ENCODE measurements at places on chromosomes 1 and 21.
A peak's percentile ranks its signal among the peaks of the same experiment; 100 is the strongest.

- H3K27ac ChIP-seq: no peak overlapping the region
- no peak overlapping the region for H3K4me3 ChIP-seq
- H3K36me3 ChIP-seq: no peaks in the 10 kb centered on the region
- no peaks in the 10 kb centered on the region for H3K4me1 ChIP-seq
- peaks cover 40% of the 10 kb centered on the region for H3K27me3 ChIP-seq
- peak; percentile 52 for DNase-seq
These were observed 17.6 kb upstream of the ALX3 start for GRCh38 chr1:110087812-110088738.

DNA sequence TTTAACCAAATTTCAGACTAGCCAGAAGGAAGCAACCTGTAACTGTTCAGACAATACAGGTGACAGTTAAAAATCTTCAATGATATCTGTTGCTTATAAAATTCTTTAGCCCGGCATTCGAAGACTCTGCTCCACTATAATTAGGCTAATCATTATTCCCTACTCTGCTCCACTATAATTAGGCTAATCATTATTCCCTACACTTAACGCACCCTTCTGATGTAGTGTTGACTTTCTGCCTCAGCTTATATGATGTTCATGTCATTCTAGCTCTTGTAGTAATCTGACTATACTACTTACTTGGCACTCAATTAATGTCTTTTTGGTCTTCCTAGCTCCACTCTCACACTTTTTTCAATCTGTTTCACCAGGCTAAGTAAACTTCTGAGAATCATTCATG is 13.3 kb downstream of the TESK2 start:
- no peak overlapping the region for H3K27ac ChIP-seq
- no peaks in the 10 kb centered on the region for H3K27me3 ChIP-seq
- no peaks in the 10 kb centered on the region for H3K4me1 ChIP-seq
- H3K36me3 ChIP-seq: no peaks in the 10 kb centered on the region

- peaks cover 3% of the 10 kb centered on the region for H3K36me3 ChIP-seq
- no peak overlapping the region for H3K27ac ChIP-seq
- H3K4me1 ChIP-seq: no peaks in the 10 kb centered on the region
- DNase-seq: no peak
- H3K4me3 ChIP-seq: no peak overlapping the region
- no peaks in the 10 kb centered on the region for H3K27me3 ChIP-seq
These were observed 7.6 kb downstream of the DENND2D start for GRCh38 chr1:111192658-111193519.

DNA sequence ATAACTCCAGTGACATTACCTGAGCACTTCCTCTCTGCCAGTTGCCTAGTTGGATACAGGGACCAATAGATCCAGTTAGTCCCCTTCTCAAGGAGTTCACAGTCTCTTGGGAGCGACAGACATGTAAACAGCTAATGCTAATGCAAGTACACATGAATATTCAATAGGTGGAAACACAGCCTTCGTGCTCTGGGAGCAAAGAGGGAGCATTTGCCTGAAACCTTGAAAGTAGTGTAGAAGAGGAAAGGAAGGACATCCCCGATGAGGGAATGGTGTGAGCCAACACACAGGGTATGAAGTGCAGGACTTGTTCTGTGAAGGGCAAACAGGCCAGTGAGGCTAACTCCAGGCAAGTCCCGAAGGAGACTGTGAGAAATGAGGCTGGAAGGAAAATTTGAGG is 3.8 kb upstream of the TMEM222 start:
- H3K27ac ChIP-seq: no peak overlapping the region
- no peaks in the 10 kb centered on the region for H3K36me3 ChIP-seq
- no peak overlapping the region for H3K4me3 ChIP-seq
- no peaks in the 10 kb centered on the region for H3K27me3 ChIP-seq

GRCh38 chr1:56064705-56065104 is 514.7 kb downstream of the PLPP3 start:
- no peak overlapping the region for H3K27ac ChIP-seq
- no peaks in the 10 kb centered on the region for H3K27me3 ChIP-seq
- no peaks in the 10 kb centered on the region for H3K36me3 ChIP-seq
- DNase-seq: no peak

Measured in H9 (cell line).